Left forelimb (tissue), 1 donor: ENCODE measurements at places on chromosomes 1 and 21.

GRCh38 chr1:181662606-181663005, 179.3 kb downstream of the CACNA1E start:
- no peak for DNase-seq

DNA sequence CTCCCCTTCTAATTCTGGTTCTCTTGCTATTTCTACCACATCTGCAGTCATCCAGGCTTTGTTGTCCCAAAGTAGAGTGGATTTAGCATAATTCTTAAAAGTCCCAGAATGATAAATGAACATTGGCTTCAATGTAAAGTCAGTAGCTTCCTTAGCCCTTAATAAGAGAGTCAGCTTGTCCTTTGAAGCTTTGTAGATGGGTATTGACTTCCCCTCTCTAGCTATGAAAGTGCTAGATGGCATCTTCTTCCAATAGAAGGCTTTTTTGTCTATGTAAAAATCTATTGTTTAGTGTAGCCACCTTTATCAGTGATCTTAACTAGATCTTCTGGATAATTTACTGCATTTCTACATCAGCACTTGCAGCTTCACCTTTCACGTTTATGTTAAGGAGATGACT, 181.4 kb upstream of the B3GALT2 start:
- DNase-seq, result no peak

DNA sequence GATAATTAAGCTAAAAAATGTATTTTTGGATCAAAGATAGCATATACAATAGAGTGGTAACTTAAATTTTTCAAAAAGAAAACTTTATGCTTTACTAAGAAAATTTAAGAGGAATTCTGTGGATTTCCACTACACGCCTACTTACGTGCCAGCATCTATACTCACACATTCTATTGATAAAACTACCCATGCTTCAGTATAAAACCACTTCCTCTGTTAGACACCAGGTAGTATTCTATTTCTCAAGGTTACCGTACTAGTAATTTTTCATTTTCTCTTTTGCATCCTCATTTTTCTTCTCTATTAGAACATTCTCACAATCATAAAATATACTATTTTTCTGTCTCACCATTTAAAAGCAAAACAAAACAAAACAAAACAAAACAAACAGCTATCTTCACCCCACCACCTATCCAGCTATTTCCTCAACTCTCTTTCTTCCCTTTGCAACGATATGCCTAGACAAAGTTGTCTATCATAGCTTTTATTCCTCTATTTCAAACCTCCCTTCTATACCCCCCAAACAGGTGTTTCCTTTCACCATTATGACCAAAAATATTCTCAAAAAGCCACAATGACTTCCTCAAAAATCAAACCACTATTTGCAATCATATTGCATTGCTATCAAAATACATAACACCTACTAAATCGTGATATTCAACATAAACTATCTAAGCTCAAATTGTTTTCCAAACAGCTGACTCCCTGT, 1652.0 kb downstream of the MRPL39 start:
- DNase-seq, result no peak

DNA sequence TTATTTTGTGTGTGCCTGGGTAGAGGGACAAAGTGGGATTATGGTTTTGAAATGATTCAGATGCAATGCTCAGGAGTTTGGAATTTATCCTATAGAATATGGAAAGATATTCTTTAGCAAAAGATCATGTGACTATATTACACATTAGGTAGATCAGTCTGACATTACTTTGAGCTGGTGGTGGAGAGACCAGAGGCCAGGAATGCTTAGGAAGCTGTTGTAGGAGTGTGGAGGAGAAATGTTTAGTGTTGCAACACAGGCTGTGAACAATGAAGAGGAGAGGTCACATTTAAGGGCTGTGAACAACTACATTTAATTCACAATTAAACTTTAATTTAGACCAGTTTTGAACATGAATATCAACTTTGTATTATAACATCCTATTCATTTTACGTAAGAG, 45.3 kb upstream of the PODN start:
- DNase-seq, result no peak

- DNase-seq, result peak; percentile 3
Observed at GRCh38 chr21:43892984-43893535, 28.0 kb downstream of the AGPAT3 start.

- DNase-seq, result no peak
Observed at GRCh38 chr1:26820784-26821269, 5.7 kb upstream of the ZDHHC18 start.

- DNase-seq, result no peak
Observed at GRCh38 chr1:11674488-11674887, 6.5 kb downstream of the MAD2L2 start.

DNA sequence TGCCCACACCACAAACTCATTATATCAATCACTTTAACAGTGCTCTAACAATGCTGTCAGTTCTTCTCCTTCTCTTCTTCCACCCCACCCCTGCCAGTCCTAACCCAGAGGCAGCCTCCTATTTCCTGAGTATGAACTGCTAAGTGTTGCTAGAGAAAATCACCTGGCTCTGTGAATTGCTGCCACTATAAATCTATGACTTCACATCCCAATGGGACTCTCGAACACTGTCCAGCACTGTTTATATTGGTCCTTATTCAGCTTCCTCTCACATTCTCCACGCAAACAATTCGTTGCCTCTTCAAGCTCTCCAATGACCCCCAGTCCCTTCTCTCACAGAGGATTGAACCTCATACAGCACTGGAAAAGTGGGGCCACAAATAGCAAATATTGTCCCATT, 27.0 kb upstream of the USH2A start:
- DNase-seq, result no peak

DNA sequence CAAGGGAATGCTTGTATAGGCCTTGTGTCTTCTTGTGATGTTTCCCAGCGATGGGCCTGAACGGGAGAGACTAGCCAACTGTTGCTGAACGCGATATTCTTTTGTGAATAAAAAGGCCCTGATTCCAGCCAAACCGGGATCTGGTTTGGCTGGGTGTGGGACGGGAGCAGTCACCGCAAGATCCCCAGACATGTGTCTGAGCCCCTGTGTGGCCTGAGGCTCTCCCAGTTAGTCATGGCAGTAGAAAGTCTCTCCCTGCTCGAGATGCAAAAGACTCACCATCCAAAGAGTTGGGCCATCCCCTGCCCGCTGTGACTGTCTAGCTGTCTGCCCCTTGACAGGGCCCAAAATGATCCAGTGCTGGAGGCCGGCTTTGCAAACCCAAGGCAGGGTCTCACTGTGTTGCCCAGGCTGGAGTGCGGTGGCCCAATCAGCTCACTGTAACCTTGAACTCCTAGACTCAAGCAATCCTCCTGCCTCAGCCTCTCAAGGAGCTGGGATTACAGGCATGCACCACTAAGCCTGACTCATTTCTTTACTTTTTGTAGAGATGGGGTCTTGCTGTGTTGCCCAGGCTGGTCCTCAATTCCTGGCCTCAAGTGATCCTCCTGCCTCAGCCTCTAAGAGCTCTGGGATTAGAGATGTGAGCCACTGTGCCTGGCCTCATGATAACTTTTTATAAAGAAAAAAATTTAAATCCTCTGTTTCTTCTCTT, 56.4 kb downstream of the KIF26B start:
- DNase-seq, result no peak

DNA sequence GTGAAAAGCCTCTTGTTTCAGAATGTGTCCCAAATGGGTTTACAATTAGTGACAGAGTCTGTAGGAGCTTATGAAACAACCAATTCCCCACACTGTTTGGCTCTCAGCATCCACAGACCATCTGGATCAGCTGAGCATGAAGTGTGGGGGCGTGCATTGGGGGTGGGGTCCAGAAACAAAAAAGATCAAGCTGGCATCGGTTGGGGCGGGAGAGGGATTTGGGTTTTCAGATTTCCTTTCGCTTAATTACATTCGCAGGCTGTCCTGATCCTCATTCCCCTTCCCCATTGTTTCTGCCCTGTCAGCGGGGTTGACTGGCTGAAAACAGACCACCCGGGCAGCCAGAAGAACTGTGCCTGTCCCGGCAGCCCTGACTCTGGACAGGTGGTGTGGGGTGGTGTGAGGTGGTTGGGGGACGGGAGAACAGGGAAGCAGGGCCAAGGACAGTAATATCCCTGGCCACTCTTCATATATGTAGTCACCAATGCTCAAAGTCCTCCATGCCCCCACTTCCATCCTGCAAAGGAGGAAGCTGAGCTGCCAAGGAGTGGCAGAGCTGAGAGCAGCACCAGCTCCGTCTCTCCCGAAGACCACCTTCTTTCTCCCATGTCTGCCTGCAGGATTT, 92.0 kb downstream of the IER5 start:
- no peak for DNase-seq

- no peak for DNase-seq
Observed at GRCh38 chr1:67582625-67583461, 102.2 kb upstream of the GADD45A start.

DNA sequence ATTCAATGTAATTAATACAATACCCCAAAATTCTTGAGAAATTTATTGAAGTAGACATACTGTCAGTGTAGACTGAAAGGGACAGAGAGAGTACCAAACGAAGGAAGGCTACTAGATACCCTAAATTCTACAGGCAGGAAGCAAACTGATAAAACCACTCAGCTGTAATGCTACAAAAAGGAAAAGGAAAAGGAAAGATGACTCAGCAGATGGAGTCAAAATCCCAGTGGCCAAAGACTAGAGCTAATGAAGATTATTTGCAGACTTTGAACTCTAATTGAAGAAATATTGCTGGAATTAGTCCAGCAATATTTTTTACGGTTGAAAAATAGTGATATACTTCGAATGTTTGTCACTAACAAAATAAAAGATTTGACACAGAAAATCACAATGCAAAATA, 671.9 kb downstream of the BRINP3 start:
- DNase-seq, result no peak

GRCh38 chr21:45557616-45558043, 15.4 kb upstream of the SLC19A1 start:
- DNase-seq, result no peak

GRCh38 chr1:115661157-115661556, 19.4 kb downstream of the VANGL1 start:
- DNase-seq, result no peak

DNA sequence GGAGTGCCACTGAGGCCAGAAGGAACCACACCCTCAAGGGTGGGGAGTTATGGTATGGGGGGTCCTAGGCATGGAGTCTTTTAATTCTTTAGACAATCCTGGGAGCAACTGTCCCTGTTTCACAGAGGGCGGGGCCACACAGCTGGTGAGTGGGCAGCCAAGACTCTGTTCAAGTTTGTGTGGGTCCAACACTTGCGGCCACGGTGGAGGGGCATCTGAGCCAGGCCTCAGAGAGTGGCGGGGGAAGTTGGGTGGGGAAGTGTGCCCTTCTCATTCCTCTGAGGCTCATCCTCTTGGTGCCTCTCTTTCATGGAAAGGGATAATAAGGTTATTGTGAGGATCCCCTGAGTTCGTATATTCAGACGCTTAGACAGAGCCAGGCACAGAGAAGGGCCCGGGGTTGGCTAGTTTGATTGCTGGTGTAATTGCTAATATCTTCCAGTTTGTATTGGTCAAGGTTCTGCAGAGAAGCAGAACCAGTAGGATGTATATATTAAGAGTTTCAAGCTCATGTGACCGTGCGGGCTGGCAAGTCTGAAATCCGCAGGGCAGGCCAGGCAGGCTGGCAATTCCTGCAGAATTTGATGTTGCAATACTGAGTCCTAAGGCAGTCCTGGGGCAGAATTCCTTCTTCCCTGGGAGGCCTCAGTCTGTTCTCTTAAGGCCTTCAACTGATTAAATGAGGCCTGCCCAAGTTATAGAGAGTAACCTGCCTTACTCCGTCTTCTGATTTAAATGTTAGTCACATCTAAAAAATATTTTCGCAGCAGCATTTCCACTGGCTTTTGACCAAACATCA, 15.9 kb downstream of the PCSK9 start:
- no peak for DNase-seq

DNA sequence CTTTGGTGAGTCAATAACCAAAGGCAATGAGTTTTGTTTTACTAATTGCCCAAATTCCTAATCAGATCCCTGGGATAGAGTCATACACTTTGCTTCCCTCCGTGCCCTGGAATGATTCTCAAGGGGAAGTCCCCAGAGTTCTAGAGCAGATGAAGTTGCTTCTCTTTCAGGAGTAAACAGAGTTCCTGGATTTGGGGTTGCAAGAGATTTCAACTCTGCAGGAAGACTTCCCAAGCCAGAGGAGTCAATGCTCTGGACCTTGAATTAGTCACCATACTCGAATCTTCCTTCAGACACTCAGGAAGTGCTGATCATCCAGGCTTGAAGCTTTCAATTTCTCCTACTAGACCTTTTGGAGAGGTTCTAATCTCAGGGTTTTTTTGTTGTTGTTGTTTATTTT, 39.6 kb downstream of the FCER1A start:
- no peak for DNase-seq

- no peak for DNase-seq
Observed at GRCh38 chr1:44973645-44974044, 12.8 kb downstream of the EIF2B3 start.

- peak; percentile 23 for DNase-seq
Observed at GRCh38 chr21:43204638-43205037, 35.8 kb downstream of the CRYAA start.

DNA sequence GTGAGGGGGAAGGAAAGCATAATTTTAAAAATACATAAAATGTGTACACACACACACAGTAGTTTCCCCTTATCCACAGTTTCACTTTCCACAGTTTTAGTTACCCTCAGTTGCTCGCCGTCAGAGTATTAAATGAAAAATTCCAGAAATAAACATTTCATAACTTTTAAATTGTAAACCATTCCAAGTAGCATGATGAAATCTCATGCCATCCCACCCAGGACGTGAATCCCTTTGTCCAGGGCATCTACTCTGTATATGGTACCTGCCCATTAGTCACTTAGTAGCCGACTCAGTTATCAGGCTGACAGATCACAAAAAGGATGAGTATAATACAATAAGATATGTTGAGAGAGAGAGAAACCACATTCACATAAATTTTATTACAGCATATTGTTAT, 36.2 kb downstream of the EPS15 start:
- no peak for DNase-seq

GRCh38 chr21:33802481-33802880, 113.1 kb downstream of the ATP5PO start:
- DNase-seq, result no peak

GRCh38 chr1:29521811-29522580, 285.7 kb downstream of the PTPRU start:
- DNase-seq, result peak; percentile 53

GRCh38 chr1:20721117-20722061, 3.6 kb upstream of the KIF17 start:
- peak; percentile 56 for DNase-seq

DNA sequence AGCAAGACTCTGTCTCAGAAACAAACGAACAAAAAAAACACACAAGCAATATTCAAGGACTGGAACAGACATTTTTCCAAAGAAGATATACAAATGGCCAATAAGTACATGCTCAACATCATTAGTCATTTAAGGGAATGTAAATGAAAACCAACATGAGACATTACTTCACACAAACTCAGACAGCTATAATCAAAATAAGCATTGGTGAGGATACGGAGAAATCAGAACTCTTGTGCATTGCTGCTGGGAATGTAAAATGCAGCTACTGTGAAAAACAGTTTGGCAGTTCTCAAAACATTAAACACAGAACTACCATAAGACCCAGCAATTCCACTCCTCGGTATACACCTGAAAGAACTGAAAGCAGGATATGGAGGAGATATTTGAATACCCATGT, 15.4 kb downstream of the NOL9 start:
- no peak for DNase-seq

GRCh38 chr1:9798236-9799130, 25.3 kb downstream of the CLSTN1 start:
- DNase-seq, result no peak

GRCh38 chr1:23650344-23650990, 41.1 kb upstream of the RPL11 start:
- no peak for DNase-seq

GRCh38 chr1:78570539-78570938, 49.7 kb upstream of the IFI44L start:
- no peak for DNase-seq

GRCh38 chr1:95171270-95172245, 54.4 kb downstream of the TLCD4 start:
- no peak for DNase-seq

- DNase-seq, result no peak
Observed at GRCh38 chr1:199307496-199308264, 668.8 kb downstream of the PTPRC start.
